ENCODE measurements at places on chromosomes 3 and 15.
A peak's percentile ranks its signal among the peaks of the same experiment; 100 is the strongest.

DNA sequence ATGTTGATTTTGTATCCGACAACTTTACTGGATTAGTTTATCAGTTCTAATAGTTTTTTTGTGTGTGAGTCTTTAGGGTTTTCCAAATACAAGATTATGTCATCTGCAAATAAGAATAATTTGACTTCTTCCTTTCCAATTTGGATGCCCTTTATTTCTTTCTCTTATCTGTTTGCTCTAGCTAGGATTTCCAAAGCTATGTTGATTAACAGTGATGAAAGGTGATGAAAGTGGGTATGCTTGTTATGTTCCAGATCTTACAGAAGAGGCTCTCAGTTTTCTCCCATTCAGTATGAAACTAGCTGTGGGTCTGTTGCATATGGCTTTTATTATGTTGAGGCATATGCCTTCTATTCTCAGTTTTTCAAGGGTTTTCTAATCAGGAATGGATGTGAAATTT is 56.4 kb upstream of the CHRNB4 start:
- DNase-seq, result no peak

GRCh38 chr15:26201177-26201858 is 338.2 kb upstream of the ATP10A start:
- DNase-seq, result no peak

DNA sequence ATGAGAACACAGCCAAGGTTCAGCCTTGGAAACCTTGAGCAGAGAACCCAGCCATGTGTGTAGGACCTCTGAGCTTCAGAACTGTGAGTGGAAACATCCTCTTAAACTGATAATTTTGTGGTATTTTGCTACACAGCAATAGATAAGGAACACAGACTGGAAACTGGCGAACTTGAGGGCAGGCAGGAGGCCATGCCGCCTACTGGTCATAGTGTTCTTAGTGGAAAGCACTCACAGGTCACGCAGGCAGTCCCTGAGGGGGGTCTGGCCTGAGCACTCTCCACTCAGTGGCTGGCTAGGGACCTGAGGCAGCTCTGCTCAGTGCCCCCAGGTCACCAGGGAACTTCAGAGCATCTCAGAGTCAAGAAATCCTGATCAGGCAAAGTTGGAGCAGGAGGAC is 9.7 kb upstream of the XIRP1 start:
- peak; percentile 10 for DNase-seq

- DNase-seq, result no peak
Observed at GRCh38 chr15:74315626-74316025, 51.8 kb downstream of the CYP11A1 start.

DNA sequence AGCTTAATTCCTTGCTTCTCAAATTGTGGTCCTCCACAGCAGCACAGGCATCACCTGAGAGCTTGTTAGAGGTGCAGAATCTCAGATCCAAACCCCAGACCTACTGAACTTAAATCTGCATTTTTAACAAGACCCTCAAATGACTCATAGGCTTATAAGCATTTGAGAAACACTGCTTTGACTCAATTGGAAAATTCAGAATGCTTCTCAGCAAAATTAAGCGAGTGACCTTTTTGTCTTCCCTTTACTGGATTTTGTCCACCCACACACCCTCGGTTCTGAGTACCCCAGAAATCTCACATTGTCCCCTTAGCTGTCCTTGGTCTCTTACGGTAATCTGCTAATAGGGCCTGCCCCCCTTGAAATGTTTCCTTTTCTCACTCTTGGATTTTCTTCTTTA is 17.9 kb downstream of the CD80 start:
- DNase-seq, result no peak

- DNase-seq, result peak; percentile 83
Observed at GRCh38 chr15:40344631-40345120, 3.9 kb upstream of the CCDC9B start.

- no peak for DNase-seq
Observed at GRCh38 chr15:100692246-100692645, 89.9 kb downstream of the ASB7 start.

DNA sequence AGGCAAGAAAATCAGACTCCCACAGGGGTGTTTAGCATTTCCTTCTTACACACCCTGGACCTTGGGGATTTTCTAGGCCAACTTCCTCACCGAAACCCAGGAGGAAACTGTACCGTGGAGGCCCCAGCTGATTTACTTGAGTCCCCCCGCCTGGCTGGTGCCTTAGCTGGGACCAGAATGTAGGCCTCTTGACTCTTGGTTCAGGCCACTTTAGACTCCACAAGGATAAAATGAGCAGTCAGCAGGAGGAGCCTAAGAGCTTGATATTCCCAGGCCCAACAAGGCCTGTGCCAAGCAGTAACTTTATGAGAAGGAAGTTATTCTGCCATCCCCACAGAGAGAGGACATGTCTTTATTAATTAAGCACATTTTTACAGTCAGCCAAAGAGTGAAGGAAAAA is 4.6 kb upstream of the APBA2 start:
- no peak for DNase-seq

DNA sequence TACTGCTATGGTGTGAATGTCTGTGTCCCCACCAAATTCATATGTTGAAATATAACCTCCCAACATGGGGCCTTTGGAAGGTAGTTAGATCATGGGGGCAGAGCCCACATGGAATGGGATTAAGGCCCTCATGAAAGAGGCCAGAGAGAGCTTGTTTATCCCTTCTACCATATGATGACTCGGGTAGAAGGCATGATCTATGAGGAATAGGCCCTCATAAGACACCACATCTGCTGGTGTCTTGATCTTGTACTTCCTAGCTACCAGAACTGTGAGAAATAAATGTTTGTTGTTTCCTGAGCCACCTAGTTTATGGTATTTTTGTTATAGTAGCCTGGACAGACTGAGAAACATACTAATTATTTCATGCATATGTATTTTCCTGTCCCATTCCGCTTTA is 51.9 kb downstream of the WWTR1 start:
- DNase-seq, result no peak

DNA sequence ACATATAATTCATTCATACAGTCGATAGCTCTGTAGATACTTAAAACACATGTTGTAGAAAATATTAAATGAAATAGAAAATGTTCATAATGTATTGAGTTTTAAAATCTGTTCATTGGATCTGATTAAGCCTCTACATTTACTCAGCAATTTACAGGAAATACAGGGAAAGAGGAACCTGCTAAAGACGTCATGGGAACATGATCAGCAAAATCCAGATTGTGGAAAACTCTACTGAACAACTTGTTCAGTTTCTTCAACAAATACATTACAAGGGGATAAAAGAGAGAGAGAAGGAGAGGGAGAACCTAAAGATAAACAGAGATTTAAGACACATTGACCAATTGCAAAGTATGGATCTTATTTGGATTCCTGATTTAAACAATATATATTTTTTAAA is 46.7 kb downstream of the KLHL6 start:
- no peak for DNase-seq

- DNase-seq, result no peak
Observed at GRCh38 chr3:167780214-167780883, 44.8 kb downstream of the SERPINI1 start.

GRCh38 chr3:129606636-129607390 is at the start of gene PLXND1:
Gene PLXND1 (minus strand): TSS chr3:129606676. CDS start chr3:129606639, 37 bp downstream.
- peak; percentile 64 for DNase-seq

DNA sequence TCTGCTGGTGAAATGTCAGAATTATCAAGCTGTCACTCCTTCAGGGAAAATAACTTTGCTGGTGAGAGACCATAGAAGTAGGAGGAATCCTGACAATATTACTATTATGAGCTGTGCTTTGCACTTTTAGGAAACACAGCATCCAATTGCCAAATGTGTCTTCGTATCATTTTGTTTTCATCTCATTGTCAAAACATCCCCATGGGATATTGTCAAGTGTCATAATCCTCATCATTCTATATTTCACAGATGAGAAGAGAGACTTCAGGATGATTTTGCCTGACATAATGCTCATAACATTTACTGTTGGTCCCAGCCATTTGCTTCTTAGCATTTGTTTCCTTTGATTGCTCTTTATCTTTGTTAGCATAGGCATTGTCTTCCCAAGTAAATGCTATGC is 120.5 kb upstream of the NUDT16 start:
- DNase-seq, result no peak

DNA sequence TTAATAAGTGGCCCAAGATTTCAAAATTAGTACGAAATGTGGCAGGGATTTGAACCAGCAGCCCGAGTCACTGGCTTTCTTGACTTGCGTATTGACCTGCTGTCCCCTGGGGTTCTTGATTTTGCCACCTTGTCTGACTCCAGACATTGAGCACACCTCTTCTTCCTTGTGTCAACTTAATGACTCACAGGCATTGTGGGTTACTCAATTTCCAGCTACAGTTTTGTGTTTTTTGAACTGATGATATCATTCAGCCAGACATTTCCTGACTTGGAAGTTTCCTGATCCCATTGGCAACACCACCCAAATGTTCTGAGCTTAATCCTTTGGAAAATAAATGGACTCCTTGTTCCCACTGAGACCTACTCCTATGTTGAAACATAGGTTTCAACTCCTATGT is 64.2 kb downstream of the MOBP start:
- no peak for DNase-seq

GRCh38 chr15:25829073-25829472 is 34.1 kb downstream of the ATP10A start:
- DNase-seq, result no peak

GRCh38 chr3:13561967-13562366 is 13.0 kb downstream of the FBLN2 start:
- DNase-seq, result no peak

DNA sequence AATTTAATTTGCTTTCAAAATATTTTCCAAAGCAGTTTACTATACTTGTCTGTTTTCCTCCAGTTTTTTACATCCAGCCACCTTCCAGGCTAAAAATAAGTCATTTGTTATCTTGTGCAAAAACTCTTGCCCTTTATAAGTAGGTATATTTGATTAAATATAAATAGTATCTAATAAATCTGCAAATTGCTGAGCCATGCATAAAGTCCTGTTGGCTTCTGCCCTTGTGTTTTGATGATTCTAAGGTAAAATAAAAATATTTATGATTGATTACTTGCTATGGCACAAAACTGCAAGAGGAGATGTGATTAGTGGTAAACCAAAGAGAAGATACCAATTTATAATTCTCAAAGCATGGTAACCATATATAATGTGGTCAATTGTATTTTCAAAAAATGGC is 1026.7 kb downstream of the EPHA3 start:
- DNase-seq, result no peak

GRCh38 chr3:188722963-188723362 is 448.8 kb upstream of the TPRG1 start:
- no peak for DNase-seq

GRCh38 chr15:53634517-53635106 is 124.9 kb downstream of the WDR72 start:
- no peak for DNase-seq

DNA sequence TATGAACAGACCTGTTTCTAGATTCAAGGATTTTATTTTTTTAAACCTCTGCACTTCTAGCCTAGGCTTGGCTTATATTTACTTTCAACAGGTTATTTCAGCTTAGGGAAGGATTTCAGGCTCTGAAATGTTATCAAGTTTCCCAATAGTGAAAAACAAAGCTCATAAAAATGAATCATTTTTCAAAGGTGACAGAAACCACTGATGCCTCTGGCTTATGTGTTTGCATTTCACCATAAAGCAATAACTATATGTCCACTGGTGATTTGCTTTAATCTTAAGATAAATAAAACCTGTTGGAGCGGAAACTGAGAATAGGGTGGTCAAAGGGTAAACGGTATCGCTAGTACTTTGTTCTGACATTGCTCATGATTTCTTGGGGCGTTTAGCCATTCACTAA is 141.2 kb upstream of the LRIG1 start:
- peak; percentile 34 for DNase-seq

DNA sequence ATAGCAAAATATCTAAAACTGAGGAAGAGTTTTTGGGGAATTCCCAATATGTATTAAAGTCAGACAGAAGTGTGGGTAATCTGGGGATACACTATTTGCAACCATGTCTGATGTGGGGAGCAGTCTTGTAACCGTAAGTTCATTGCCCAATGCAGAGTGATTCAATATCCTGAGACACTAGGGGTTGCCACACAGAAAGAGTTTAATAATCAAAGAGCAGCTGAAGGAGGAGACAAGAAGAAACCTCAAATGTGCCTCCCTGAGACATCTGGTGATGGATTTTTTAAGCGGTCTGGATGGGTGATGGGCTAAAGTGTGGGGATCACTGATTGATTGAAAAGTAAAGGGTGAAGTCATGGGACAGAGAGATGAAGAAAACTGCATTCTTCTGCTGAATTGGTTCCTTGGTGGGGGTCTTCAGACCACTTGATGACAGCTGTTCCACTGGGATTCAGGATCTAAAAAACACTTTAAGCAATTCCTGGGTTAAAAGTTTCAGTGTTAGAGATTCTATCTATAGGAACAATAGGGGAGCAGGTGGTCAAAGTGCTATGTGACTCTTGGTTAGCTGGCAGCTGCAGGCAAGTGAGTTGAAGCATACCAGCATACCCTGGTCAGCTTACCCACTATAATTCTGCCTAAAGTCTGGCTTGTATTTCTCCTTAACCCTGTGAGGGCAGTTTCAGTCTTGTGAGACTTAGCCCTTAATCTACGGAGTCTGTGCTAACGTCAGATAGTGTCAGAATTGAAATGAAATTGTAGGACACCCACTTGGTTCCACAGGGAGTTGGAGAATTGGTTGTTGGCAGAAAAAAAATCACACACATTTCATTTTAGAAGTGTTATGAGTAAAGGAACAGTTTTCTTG is 425.9 kb upstream of the TGFBR2 start:
- DNase-seq, result no peak

DNA sequence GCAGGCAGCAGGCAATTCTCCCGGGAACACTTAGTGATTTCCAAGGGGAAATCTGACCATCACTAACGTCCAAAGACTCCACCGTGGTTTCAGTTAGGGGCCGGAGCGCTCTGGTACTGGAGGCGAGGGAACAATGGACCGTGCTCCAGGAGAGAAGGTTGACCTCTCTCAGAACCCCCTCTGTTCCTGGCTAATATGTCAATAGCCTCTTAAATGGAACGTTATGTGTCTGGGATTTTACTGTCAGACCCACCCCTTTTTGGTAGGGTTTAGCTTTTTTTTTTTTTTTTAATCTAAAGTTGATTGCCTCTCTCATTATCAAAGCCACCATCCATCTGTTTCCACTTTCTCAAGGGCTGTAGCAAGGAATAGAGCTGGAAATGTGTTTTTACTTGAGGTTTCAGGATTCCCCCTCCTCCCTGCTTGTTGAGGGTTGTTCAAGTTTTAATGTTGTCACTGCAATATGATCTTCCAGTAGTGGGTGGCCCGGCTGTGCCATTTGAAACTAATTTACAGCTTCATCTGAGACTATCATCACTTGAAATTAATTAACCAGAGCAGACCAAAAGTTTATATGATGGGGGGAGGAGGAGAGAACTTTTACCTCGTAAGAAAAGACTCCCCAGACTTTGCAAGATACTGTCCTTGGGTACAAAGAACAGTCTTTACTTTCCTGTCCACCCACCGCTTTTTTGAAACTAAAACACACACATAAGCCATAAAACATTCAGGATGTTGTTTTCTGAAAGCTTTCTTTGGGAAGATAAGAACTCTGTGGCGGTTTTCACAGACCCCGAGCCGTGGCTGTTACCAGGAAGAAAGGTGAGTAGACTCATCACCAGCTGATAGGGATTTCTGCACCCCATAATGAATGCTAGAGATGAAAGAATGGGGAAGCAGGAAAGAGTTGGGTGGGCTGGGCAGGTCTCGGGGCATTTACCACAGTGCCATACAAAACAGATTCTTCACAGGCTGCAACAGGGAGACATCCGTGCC is 187.8 kb downstream of the UACA start:
- DNase-seq, result no peak

- no peak for DNase-seq
Observed at GRCh38 chr3:128270559-128271492, 117.5 kb downstream of the EEFSEC start.

All from colonic mucosa (tissue), 4 donors.